ENCODE measurements at places on chromosomes 12 and 14. TPM values are rescaled to one million over a fixed set of nuclear protein-coding genes. Genes with fewer than 3 reads are reported as not detected.

DACT1 gene
- 13.5 TPM for total RNA-seq

SLC22A17 gene
- 35.3 TPM for total RNA-seq

ANKS1B gene
- total RNA-seq, result 9.6 TPM

ARHGEF40 gene
- 41.2 TPM for total RNA-seq

BAG5 gene
- total RNA-seq, result 36.8 TPM

TMEM253 gene
- 1.6 TPM for total RNA-seq

KCNC2 gene
- total RNA-seq, result not detected

BEST3 gene
- not detected for total RNA-seq
